Activated CD4-positive, alpha-beta T cell treated with anti-CD3 and anti-CD28 coated beads, Interleukin-2, amount 10 ng/mL, durations not matched to agents 24 days and 14 days (primary cell): ENCODE measurements at places on chromosomes 4 and X.

DNA sequence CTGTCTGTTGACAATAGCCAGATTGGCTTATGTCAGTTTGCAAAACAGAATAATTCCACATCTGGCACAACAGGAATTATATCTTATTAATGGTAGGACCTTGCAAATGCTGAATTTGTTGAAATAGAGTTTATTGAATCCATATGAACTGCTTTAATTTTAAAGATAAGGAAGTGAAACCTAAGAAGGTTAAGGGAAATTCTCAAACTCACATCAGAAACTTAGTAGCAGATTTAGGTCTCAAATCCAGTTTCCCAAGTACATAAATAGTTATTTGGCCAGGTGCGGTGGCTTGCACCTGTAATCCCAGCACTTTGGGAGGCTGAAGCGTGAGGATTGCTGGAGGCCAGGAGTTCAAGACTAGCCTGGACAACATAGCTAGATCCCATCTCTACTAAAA, 117.1 kb downstream of the HNRNPD start:
- H3K36me3 ChIP-seq: no peaks in the 10 kb centered on the region
- no peak for DNase-seq
- no peak overlapping the region for H3K27ac ChIP-seq
- no peaks in the 10 kb centered on the region for H3K4me1 ChIP-seq
- peaks cover 12% of the 10 kb centered on the region for H3K27me3 ChIP-seq

DNA sequence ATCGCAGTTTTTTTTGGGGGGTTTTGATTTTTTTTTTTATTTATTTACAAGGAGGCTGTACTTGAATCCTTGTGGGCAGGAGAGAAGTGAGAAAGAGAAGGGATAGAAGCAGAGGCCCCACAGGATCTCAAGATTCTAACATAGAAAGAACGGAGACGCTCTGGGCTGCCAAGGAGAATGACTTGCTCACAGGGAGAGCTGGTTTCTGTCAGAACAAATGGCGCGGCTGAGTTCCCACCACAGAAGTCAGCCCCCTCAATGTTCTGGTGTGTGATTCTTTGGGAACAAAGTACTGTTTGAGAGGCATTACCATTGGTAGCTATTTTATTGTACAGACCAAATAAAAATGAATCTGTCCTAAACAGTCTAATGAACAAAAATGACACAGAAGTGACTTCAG, 80.6 kb downstream of the ATXN3L start:
- H3K27ac ChIP-seq: no peak overlapping the region
- H3K4me1 ChIP-seq: no peaks in the 10 kb centered on the region
- no peaks in the 10 kb centered on the region for H3K27me3 ChIP-seq
- H3K4me3 ChIP-seq: no peak overlapping the region

GRCh38 chr4:10295301-10295700, 161.9 kb downstream of the ZNF518B start:
- no peak overlapping the region for H3K27ac ChIP-seq
- H3K27me3 ChIP-seq: peaks cover 2% of the 10 kb centered on the region
- H3K36me3 ChIP-seq: no peaks in the 10 kb centered on the region
- DNase-seq: no peak

- no peak overlapping the region for H3K27ac ChIP-seq
- no peaks in the 10 kb centered on the region for H3K36me3 ChIP-seq
- DNase-seq: no peak
- peaks cover 2% of the 10 kb centered on the region for H3K27me3 ChIP-seq
- H3K4me3 ChIP-seq: no peak overlapping the region
Measured at GRCh38 chr4:77564231-77564630, 41.4 kb upstream of the CXCL13 start.

GRCh38 chr4:144817081-144817480, 171.1 kb downstream of the HHIP start:
- no peaks in the 10 kb centered on the region for H3K36me3 ChIP-seq
- no peaks in the 10 kb centered on the region for H3K4me1 ChIP-seq
- DNase-seq: no peak
- H3K4me3 ChIP-seq: no peak overlapping the region
- H3K27ac ChIP-seq: no peak overlapping the region
